ENCODE measurements at places on chromosomes 3 and 15. TPM values are rescaled to one million over a fixed set of nuclear protein-coding genes. Genes with fewer than 3 reads are reported as not detected.

Gene SHC4
- total RNA-seq: 2.2 TPM

Gene RASGRP1
- 2.5 TPM for total RNA-seq

Gene RBP2
- not detected for total RNA-seq

Gene COPS2
- total RNA-seq: 86.2 TPM

Gene SERPINI1
- 9.0 TPM for total RNA-seq

Gene FAM162A
- 66.1 TPM for total RNA-seq

Gene KNG1
- total RNA-seq: not detected

Gene TYRO3
- 116 TPM for total RNA-seq

Gene PAQR5
- 1.4 TPM for total RNA-seq

Gene RTP3
- total RNA-seq: not detected

Gene ZBBX
- total RNA-seq: 7.4 TPM

Gene ZNF621
- 24.8 TPM for total RNA-seq

Gene NGRN
- total RNA-seq: 47.8 TPM

Gene LRRIQ4
- total RNA-seq: not detected

Gene CHST13
- 0.34 TPM for total RNA-seq

Gene CALML4
- 9.0 TPM for total RNA-seq

Gene CCDC191
- 6.4 TPM for total RNA-seq

Gene PSTPIP1
- total RNA-seq: 0.77 TPM

Gene EDEM1
- 11.8 TPM for total RNA-seq

Gene C2CD4A
- not detected for total RNA-seq

Gene CHRNA7
- 14.0 TPM for total RNA-seq

Gene RLBP1
- total RNA-seq: 1.3 TPM

Gene SPESP1
- not detected for total RNA-seq

Gene LRTM1
- not detected for total RNA-seq

Gene SI
- not detected for total RNA-seq

Gene IGSF11
- 4.1 TPM for total RNA-seq

Gene COL6A5
- total RNA-seq: not detected

Gene ROPN1
- total RNA-seq: not detected

Gene CORO2B
- total RNA-seq: 1.0 TPM

Gene CDHR4
- total RNA-seq: 0.12 TPM

Gene LDHAL6B
- not detected for total RNA-seq

Gene TPM1
- 614 TPM for total RNA-seq

Gene NCKIPSD
- total RNA-seq: 32.8 TPM

Gene CCDC39
- 3.3 TPM for total RNA-seq
